ENCODE measurements at places on chromosomes 12 and 14.

GRCh38 chr12:48037267-48037915 is 33.1 kb upstream of the COL2A1 start:
- no peak for DNase-seq

- DNase-seq, result no peak
These were observed 17.0 kb downstream of the SIX1 start for GRCh38 chr14:60632257-60632656.

GRCh38 chr14:56115334-56115870 is 2.8 kb upstream of the PELI2 start:
- no peak for DNase-seq

GRCh38 chr12:116990971-116991966 is 80.5 kb downstream of the FBXW8 start:
- DNase-seq, result no peak

GRCh38 chr12:64610660-64611340 is 505 bp downstream of the RASSF3 start:
- peak; percentile 92 for DNase-seq

DNA sequence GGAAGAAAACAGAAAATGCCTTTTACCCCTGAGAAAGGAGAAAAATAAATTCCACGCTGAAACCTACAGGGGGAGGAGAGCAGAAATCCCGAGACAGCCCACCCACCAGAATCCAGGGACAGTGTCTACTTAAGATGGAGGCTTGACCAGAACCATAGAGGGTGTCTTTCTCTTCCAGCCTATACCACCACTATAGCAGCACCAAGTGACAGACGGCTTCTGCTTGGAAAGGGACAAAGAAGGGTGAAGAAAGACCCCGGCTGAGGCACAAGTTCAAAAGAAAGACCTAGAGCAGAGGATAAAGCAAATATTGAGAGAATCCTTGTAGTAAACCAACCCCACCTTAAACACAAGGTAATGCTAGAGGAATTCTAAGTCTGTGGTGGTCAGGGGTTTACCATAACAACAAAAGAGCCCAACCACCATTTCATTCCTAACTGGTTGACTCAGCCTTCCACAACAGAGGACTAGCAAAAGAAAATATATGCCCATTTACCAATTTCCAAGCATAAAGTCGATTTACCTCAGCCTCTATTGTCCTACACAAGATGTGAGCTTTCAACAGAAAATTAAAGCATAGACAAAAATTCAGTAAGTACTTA is 105.3 kb upstream of the FOXG1 start:
- no peak for DNase-seq

DNA sequence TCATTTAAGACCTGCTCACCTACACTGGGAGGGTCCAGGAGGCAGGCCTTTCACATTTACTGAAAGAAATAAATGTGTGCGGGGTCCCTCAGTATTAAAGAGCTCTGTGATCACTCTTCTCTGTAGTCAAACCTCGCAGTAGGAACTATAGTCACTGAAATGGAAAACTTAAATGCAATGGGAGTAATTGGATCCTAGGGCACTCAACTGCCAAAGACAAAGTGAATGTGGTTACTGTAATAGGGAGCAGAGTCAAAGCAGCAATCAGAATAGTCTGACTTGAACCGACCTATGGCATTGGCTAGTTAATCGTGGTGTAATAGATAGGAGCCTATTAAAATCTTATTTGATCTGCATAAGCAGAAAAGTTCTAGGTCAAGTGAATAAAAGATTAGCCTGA is 26.6 kb upstream of the DYRK2 start:
- DNase-seq, result no peak

DNA sequence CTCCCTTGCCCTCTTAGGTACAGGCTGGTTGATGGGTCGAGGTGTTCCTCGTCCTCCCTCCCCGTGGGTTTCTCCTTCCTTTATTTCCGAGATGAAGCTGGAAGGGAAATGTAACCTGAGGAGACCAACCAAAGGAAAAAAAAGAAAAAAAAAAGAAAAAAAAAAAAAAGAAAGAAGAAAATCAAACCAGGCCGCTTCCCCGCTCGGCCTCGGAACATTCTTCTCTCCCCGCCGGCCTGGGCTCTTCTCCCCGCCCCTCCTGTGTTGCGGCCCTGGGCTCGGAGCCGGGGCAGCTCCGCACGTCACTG is 1.6 kb upstream of the NFATC4 start:
- no peak for DNase-seq

DNA sequence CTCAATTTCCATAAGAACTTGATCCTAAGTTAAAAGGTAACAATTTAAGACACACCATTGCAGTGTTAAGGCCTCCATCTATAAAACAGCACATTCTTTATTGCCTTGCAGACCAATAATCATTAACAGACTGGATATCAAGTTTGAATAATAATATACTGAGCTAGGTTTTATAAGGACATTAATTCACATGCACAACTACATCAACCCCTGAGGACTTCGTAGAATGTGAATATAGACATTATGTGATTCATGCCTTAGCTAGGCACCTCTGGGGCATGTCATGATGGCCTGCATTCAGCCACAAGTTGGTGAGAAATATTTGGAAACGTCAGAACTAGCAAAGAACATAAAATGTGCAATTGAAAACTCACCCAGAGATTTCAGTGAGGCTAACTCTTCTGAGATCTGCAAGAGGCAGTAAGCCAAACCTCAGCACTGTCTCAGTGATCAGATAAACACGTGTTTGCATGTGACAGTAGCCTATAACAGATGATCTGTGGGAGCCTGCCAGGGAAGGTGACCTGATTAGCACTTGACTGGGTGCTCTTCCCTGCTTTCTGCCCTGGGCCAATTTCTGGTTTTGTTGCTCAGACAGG is 492.2 kb downstream of the FLRT2 start:
- no peak for DNase-seq

- DNase-seq, result peak; percentile 84
These were observed 15.7 kb upstream of the TMEM119 start for GRCh38 chr12:108613548-108613947.

DNA sequence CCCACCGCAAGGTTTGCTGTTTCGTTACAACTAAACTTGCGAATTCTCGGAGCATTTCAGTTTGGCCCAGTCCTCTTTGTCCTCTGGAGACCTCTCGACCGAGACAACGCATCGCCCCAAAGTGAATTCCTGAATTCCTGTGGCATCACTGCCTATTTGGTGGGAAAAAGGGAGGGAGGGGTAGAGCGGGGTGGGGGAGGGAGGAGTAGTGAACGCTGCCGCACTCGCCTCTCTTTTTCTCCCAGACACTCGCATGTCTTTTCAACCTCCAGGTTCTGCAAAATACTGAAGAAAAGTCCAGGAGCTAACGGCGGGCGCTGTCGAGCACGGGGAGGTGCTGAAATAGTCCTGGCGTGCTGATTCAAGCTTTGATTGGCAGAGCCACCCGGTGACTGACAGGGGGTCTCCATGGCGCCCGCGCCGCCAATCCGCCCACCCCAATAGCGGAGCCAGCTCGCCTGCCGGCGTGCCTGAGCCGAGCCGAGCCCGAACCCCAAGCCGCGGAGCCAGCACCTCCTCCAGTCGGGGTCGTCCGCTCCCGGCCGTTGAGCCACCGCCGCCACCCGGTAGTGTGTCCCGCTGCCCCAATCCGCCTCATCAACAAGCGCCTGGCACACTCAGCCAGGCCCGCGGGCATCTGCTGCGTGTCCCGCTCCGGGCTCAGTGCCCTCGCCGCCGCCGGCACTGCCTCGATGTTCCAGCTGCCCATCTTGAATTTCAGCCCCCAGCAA is at the start of gene SIX6:
TSS of gene SIX6 (plus strand) at position 440 of the 731 bp plus-strand sequence. CDS start at position 693, 253 bp downstream.
- no peak for DNase-seq

- DNase-seq, result no peak
These were observed 69.0 kb downstream of the ITPK1 start for GRCh38 chr14:93046705-93047050.

DNA sequence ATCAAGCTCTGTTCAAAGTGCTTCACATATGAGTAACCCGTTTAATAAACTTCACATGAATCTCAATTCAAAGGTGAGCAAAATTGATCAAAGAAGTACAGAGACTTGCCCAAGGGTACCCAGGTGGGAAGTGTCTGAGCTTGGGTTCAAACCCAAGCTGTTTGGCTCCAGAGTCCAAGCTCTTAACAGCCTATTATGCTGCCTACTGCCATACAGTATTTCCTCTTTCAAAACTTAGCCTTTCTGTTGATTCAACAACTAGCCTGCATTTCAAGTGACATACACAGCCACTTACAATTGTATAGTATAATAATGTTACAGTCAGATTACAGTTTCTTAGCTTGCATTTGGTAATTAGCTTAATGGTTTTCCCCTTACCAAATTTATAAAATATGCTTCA is 29.7 kb downstream of the FRMD6 start:
- no peak for DNase-seq

- DNase-seq, result no peak
These were observed 7.8 kb downstream of the KLRK1 start for GRCh38 chr12:10381928-10382628.

DNA sequence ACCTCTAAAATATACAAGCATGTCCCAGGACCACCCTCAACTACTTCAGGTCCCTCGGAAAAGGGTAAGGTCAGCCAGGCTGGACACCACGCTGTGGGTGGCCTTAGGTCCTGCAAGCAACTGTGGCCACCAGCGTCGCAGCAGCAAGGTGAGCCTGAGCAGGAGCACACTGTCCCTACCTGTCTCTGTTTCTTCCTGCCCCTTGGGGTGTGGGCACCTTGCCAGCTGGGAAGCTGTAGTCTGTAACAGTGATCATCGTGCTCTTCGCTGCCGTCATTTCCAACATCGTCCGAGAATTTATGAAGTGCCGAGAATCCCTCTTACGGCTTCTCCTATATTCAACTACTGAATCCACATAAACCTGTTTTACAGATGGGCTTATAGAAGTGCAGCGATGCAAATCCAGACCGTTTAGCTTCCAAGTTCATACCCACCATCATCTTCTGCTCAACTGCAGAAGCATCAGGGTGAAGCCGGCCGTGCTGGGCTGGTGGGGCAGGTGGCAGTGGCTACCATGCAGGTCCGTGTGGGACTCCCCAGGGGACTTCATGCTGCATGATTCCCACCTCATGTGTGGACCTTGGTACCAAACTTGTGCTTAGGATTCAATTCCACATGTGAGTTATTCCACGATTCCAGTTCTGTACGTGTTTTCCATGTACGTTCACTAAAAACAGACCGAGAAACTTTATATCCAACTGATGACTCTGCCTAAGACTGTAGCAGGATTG is 361.3 kb upstream of the SFSWAP start:
- no peak for DNase-seq

DNA sequence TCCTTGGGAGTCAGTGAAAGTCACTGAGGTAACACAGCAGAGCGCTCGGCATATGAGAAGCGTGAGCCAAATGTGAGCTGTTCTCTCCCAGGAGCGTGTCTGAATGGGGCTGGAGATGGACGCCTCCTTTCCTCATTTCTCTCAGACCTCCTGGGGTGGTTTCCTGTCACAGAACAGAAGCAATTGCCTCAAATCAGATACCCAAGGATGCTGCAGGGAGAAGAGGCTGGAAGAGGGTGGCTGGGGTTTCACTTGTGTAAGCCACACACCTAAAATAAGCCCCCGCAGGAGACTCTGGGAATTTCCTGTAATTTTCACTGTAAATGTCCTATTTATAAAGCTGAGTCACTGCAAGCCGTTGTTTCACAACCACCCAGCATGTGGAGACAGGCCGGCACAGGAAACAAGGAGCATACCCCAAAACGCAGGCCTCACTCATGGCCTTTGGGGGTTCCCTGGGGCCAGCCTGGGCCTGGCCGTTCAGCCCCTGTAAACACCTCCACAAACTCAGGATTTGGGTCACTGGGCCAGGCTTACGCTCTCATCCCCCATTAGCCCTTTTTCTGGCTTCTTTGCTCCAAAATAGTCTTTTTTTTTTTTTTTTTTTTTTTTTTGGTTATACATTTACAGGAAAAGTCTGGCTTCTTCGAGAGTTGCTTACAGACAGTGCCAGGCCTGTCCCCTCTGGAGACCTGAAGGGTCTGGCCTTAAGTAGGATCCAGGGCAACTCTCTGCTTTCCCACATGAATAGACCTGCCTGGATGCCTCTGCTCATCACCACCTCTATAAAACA is 55.3 kb downstream of the VCPKMT start:
- DNase-seq, result peak; percentile 91

- DNase-seq, result peak; percentile 45
These were observed 2.3 kb upstream of the ACVRL1 start for GRCh38 chr12:51904951-51905470.

- DNase-seq, result no peak
These were observed 14.8 kb upstream of the C12orf75 start for GRCh38 chr12:105315726-105316125.

GRCh38 chr12:75738486-75738885 is 227.1 kb upstream of the KRR1 start:
- DNase-seq, result peak; percentile 36

GRCh38 chr14:23626946-23627345 is 9.2 kb upstream of the DHRS2 start:
- no peak for DNase-seq

DNA sequence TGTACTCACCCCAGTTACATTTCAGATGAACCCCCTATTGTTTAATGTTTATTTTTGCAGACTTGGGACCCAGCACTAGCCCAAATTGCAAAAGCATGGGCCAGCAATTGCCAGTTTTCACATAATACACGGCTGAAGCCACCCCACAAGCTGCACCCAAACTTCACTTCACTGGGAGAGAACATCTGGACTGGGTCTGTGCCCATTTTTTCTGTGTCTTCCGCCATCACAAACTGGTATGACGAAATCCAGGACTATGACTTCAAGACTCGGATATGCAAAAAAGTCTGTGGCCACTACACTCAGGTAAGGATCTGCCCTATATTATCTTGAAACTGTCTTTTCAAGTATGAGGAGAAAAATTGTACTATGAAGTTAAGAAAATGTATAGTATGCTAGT is 1.2 kb downstream of the GLIPR1 start:
- peak; percentile 51 for DNase-seq

- DNase-seq, result no peak
These were observed 769.4 kb upstream of the USP15 start for GRCh38 chr12:61490526-61491498.

GRCh38 chr12:45336331-45336730 is 120.4 kb downstream of the ANO6 start:
- peak; percentile 79 for DNase-seq

- DNase-seq, result no peak
These were observed 27.8 kb downstream of the SCARB1 start for GRCh38 chr12:124835656-124836410.

All from suppressor macrophage treated with lipopolysaccharide for 4 hours (primary cell).